Activated T-helper 1 cell treated with anti-CD3 and anti-CD28 coated beads, Interleukin-2, amount 50 U/mL, for 16 hours (primary cell): ENCODE measurements at places on chromosomes 6 and 20.

DNA sequence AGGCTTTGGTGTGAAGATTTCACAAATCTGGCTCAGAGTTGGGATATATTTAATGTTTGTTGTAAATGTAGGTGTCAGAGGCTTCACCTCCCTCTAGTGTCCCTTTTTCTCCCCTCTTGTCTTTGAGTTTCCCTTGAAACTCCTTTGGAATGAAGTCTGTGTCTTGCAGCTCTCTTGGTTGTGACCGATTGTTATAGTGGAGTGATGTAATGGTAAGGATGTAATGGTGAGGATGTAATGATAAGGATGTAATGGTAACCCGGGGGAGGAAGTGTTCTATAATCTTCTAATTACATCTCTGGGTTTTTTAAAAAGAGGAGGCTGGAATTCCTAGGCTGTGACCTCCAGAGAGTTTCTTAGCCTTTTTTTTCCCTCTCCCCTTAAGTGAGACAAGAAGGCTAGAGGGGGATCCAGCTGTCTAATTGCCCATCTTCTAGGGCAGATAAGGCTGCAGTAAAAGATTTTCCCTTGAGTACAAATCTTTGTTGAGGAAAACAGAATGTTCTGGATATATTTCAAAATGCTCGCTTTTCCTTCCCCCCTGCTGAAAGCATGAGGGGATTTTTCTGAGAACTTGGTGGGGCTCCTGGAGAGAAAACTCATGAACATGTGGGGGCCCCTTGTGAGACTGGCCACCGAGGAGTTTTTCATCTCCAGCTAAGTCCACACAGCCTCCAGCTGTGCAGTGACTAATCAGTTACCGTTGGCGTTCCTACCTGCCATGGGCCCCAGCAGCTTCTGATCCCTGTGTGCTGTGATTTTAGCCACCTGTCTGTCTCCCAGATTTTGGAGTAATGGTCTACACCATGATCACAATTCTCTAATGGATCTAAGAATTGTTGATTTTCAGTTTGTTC lies 156.7 kb upstream of the PMEPA1 start:
- DNase-seq: no peak

- DNase-seq: no peak
These were observed 10.7 kb upstream of the MPC1 start for GRCh38 chr6:166393535-166393823.

DNA sequence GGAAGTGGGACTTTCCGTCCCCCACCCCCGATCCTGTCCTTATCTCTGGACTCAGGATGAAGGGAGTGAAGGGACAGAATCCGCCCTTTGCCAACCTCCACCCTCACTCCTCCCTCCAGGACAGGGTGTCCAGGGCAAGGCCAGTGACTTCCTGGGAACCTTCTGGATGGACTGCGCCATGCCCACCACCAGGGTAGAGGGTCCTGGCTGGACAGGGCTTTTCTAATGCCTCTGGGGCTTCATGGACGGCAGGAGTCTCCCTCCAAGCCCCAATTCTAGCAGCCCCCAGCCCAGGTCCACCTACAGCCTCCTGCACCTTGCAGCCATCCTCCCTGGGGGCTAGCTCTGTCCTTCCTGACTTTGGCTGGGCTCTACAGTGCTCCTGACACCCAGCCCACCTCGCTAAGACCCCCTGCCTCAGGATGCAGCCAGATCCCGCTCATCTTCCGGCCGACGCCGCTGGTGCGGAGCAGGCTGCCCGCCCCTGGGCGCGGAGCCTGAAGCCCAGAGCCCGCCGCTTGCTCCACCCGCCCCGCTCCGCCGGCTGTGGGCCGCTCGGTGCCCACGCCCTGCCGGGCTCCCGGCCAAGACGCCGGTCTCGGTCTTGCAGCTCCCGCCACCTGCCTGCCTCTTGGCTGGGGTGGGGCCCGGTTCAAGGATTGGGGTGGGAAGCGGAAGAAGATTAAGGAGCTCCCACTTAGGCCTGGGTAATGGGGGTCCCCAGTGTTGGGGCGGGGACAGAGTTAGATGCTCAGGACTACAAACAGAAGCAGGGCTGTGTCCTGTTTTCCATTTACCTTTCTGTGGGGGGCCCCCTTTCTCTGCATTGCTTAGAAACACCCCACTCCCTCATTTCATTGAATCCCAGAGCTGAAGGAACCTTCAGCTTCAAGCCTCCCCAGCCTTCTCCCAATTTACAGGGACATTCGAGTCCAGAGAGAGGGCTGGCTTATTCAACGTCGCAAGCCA lies 72.8 kb downstream of the MDGA1 start:
- DNase-seq: no peak

DNA sequence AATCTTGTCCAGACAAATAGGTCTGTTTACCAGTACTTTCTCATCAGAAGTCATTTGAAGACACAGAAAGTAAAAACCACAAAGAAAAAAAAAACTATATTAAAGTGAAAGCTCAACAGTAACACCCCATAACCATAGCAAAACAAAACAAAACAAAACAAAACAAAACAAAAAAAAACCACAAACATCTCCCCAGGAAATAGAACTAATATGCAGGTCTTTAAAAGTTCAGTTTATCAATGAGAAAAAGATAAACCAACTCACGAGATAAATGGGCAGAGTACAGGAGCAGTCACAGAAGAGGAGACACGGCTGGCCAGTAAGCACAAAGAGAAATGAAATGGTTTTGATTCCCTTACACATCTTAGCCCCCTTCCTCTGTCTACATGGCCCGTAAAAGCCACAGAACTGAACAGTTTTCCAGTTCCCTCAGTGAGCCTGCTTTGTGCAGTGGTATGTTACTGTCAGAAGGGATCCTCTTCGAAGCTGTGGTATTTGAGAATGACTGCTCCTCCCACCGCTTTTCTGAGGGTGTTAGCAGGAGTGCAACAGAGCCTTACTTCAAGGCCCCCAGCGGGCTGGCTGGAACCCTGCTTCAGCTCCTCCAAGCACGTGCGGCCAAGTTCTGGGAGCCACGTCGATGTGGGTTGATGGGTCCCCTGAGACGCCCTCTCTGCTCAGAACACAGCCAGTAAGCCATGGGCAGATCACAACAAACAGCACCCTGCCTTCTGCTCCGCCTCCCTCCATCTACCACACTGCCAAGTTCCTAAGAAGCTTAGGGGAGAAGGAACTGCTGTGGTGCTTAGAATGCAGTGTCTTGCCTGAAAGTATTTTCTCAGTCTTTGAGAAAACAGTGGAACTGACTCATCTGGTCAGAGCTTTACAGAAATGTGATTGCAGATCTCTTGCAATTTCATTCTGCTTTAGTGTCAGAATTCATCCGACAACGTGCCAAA lies 14.0 kb downstream of the UST start:
- no peak for DNase-seq

- DNase-seq: no peak
These were observed 84.6 kb upstream of the PROKR2 start for GRCh38 chr20:5401277-5401875.

- DNase-seq: no peak
These were observed 20.1 kb downstream of the SLCO4A1 start for GRCh38 chr20:62662422-62662821.

GRCh38 chr6:155171109-155171746 lies 92.6 kb upstream of the CLDN20 start:
- DNase-seq: peak; percentile 33

GRCh38 chr6:43983632-43984031 lies 143.6 kb downstream of the MRPL14 start:
- DNase-seq: no peak

GRCh38 chr6:151974061-151974617 lies 166.7 kb downstream of the ESR1 start:
- no peak for DNase-seq

DNA sequence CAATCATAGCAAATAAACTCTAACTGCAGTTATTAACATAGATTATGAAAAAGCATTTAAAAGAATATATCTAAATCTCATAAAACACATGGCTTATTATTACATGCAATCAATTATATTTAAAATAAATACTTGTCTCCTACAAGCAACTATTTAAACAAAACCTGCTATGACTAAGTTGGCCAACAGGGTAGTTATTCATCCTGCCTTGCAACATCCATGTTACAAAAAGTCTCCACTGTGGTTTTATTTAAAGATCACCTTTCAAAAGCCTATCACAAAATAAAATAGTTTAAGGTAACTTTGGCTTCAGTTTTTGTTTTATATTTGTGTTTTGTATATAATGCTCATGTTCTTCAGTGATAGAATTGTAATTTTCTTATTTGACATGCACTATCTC lies 1127.0 kb upstream of the MAP3K7 start:
- no peak for DNase-seq

DNA sequence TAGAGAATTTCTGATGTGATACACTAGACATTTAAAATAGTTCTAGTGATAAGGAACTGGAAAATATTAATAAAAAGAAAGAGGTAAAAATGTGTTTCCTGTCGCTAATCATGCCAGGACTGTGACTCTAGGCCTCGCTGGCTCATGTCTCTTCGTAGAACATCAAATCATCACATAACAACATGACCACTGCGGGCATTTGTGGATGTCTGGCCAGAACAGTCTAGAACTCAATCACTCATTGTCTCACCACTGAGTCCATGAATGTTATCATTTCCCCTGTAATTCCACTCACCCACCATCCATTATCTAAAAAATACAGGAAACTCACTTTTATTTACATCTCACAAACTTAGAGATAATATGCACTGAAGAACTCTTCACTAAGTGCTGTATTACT lies 3.4 kb downstream of the HMGN3 start:
- DNase-seq: no peak

DNA sequence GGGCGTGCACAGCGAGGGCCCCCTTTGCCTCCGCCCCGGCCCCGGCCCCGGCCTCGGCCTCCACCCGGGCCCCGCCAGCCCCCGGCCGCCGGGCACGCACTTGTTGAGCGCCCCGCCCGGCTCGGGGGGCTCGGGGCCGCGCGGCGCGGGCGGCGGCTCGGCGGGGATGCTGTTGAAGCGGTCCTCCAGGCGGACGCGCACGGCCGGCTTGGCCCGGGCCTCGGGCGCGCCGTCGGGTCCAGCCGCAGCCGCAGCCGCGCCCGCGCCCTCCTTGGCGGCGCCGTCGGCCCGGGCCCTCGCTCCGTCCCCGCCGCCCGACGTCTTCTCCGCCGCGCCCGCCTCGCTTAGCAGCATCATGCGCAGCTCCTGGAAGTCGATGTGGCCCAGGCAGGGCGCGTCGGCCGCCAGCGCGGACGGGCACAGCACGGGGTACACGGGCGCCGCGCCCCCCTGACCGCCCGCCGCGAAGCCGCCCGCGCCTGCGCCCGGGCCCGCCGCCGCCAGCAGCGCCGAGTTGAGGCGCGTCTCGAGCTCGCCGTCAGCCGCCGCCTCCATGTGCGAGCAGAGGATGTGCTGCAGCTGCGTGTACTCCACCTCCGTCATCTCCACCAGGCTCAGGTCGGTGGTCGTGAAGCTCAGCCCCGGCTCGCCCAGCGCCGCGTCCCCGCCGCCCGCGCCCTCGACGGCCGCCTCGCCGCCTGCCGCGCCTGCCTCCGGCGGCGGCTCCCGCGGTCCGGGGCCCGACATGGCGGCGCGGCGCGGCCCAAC lies 514 bp downstream of the TCFL5 start:
- peak; percentile 27 for DNase-seq

DNA sequence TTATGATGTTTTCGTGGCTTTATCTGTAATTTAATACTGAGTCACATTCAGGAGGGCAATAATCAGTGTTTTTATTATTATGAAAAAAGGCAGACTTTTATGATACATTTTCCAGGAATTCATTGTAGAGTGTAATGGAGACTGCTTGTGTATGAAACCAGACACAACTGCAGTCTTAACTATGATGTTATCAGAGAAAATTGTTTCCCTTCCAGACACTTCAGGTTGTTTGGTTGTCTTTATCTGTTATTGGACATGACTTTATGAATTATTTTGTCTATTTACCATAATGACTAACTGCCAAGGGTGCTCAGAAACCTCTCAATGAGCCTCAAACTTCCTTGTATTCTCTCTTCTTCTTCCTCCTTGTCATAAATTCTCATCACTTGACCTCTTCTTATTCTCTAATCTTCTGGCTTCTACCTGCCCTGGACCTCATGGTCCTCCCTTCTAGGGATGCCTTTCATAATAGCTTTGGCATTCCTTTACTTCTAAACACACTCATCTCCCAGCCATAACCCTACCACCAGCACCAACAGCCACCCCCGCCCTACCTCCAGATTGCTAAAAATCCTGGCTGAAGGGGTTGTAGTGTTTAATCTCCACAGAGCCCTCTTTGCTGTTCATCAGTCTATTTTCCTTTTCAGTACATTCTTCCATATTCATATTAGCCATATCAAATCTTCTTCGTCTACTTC lies 492.5 kb downstream of the CDKAL1 start:
- no peak for DNase-seq
